ENCODE measurements at places on chromosomes 5 and 9.

DNA sequence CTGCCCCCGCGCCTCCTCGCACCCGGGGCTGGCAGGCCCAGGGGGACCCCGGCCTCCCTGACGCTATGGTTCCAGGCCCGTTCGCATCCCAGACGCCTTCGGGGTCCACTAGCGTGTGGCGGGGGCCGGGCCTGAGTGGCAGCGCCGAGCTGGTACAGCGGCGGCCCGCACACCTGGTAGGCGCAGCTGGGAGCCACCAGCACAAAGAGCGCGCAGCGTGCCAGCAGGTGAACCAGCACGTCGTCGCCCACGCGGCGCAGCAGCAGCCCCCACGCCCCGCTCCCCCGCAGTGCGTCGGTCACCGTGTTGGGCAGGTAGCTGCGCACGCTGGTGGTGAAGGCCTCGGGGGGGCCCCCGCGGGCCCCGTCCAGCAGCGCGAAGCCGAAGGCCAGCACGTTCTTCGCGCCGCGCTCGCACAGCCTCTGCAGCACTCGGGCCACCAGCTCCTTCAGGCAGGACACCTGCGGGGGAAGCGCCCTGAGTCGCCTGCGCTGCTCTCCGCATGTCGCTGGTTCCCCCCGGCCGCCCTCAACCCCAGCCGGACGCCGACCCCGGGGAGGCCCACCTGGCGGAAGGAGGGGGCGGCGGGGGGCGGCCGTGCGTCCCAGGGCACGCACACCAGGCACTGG, 548 bp downstream of the TERT start:
- DNase-seq, result no peak

DNA sequence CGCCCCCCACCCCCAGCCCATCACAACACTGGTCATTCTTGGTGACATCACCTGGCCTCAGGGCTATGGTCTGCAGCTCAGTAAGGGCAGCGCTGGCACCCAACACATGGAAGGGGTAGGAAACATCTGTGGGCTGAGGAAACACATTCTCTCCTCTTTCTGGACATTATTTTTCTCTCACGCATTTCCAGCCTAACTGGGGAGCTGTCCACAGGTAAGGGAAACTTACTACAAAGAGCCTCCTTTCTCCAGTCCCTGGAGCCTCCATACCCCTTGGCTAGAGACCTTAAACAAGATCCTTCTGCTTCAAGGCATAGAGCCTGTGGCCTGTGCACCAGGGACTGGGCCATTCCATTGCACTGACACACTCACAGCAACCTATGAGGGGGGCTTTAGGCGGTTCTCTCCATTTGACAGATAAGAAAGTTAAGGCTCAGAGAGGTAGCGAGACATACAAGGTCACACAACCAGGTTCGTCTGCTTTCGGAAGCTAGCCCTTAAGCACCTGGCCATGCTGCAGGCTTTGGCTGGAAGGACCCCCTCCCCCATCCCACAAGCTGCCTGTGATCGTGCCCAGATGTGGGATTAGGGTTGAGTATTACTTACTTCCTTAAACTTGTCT, 40.7 kb downstream of the CXXC5 start:
- DNase-seq, result no peak

DNA sequence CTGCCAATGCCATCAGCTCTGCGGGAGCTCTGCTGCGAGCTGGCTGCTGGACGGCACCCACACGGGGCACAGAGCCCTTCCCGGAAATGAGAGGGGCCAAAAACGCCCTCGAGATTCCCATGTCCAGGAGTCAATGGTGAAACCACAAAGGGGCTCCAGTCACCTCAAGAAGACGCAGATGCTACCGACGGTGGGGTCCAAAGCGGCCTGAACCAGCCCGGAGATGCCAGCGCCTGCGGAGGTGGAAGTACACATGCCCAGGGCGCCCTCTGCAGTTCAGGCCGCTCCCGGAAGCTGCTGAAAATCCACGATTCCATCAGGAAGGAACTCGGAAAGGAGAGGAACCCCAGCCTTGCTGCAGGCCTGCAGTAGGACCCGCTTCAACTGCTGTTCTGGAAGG, 82.4 kb upstream of the SELENOP start:
- no peak for DNase-seq

GRCh38 chr5:22757776-22758175, 95.4 kb downstream of the CDH12 start:
- no peak for DNase-seq

GRCh38 chr9:130938652-130939404, at the start of gene FIBCD1:
Gene FIBCD1, minus strand, starts transcription at chr9:130939247. Its CDS starts 640 bp downstream, at chr9:130938607.
- DNase-seq, result no peak

DNA sequence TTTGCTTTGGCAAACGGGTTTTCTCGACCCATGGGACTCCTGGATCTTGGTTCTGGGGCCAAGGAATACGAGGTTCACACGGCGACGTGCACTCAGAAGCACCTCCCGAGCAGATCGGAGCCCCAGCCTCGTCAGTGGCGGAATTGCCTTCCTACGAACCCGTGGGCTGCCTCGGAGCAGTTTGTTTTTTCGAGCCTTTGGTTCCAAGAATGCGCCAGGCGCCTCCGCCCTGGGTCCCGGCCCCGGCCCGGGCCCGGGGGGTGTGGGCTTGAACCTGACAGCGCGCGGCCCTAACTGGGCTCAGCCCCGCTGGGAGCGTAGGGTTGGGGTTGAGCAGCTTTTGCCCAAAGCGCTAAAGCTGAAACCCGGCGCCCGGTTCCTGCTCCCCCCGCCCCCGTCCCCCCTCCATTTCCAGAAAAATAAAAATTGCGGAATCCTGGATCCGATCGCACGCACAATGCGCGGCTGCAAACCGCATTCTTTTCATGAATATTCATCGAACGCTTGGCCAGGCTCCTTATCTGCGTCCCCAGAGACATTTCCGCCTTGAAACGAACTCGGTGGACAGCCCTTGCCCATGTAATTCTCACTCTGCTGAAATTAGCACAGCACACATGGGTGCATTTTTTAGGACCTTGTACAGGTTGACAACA, 1.0 kb downstream of the BASP1 start:
- DNase-seq, result no peak

DNA sequence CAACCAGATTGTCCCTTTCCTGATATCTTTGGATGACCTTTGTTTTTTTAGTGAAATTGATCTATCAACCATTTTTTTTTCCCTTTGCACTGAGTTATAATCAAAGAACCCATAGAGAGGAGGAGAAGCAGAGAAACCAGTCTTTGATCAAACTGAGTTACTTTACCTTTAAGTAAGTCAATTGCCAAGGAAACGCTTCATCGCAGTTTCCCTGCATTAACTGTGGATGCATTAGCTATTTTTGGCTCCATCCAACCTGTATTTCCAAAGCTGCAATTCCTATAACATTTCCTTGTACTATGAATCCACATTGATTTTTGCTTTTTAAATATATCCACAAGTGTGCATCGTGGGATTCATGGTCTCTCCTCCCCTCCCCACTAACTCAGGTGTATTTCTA, 268.1 kb downstream of the NTRK2 start:
- no peak for DNase-seq

DNA sequence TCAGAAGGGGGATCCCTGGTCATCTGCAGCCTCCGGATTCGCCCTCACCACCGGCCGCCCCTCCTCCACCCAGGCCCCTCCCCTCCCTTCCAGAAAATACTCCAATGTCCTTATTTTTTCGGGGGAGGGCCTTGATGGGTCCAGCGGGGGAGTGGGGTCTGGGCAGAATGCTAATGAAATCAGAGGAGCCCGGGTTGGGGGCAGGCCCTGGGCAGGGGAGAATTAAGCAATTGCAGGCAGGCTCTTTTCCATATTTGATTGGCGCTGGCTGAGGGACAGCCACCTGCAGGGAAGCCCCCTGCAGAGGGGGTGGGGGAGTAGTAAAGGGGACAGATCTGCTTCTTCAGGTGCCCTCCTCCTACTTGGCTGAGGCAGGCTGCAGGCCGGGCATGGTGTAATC, 21.3 kb downstream of the PRRX2 start:
- no peak for DNase-seq

DNA sequence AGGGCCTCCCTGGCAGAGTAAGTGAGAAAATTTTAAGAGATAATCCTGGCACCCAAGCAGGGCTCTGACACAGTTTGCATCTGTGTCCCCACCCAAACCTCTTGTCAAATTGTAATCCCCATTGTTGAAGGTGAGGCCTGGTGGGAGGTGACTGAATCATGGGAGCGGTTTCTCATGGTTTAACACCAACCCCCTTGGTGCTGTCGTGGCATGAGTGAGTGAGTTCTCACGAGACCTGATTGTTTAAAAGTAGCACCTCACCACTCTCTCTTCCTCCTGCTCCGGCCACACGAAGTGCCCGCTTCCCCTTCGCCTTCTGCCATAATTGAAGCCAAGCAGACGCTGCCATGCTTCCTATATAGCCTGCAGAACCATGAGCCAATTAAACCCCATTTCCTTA, 80.1 kb downstream of the FBXW11 start:
- no peak for DNase-seq

DNA sequence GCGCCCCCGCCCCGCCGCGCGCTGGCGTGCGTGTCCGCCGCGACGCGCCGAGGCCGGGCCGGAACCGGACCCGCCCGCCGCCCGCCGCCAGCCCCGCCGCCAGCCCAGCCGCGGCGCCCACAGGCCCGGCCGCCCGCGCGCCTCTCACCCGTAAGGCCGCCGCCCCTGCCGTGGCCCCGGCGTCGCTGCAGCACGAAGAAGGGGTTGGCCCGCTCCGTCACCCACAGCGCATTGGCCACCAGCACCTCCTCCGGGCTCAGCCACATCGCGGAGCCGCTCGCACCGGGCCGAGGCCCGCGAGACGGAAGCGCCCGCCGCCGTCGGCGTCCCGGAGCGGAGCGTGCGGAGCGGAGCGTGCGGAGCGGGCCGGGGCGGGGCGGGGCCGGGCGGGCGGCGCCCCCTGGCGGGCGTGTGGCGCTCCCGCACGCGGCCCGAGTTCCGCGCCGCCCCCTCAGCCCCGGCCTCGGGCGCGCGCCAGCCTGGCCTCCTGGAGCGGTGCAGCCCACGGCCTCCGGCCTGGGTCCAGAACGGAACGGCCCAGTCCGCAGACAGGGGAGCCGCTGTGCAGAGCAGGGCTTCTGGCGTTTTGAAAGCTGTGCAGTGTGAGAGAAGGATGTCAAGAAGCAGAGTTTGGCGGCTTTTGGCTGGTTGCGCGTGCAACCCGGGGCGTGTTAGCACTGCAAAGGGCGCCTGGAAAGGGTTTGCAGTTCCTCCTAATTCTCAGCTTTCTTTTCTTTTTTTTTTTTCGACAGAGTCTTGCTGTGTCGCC, at the start of gene TBC1D9B:
TSS of gene TBC1D9B (minus strand) at position 342 of the 769 bp plus-strand sequence. CDS start at position 266, 76 bp downstream.
- DNase-seq, result peak; percentile 35

DNA sequence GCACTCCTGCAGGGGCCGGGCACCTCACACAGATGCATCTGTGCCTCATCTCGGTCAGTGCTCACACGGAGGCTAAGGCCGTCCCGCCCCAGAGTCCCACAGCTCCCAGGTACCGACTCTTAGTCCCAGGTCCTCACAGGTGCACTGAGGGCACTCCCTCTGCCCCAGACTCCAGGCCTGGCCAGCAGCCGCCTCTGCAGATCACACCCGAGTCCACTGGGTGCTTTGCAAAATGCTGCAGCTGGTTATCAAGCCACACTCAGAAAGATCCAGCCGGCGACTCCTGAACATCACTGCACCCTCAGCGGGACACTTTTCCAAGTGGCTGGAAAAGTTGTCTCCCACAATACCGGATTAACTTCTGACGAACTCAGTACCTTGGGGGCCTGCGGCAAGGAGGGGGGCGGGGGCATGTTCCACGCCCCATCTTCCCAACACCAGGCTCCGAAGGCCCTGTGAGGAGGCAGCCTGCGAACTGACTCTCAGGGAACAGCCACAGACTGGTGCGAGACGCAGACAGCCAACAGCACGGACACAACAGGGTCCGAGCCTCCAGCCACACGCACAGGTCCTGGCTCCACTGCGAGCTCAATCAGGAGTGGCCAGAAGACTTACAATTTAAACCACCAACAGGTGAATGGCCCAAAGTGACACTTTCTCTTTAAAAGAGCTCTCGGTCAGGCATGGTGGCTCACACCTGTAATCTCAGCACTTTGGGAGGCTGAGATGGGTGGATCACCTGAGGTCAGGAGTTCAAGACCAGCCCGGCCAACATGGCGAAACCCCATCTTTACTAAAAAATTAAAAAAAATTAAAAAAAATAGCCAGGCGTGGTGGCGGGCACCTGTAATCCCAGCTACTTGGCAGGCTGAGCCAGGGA, 4.0 kb downstream of the BRD3 start:
- DNase-seq, result no peak

Data from activated T-helper 1 cell treated with anti-CD3 and anti-CD28 coated beads, Interleukin-2, amount 50 U/mL, for 16 hours (primary cell).